ENCODE measurements at places on chromosomes 2 and 18.

DNA sequence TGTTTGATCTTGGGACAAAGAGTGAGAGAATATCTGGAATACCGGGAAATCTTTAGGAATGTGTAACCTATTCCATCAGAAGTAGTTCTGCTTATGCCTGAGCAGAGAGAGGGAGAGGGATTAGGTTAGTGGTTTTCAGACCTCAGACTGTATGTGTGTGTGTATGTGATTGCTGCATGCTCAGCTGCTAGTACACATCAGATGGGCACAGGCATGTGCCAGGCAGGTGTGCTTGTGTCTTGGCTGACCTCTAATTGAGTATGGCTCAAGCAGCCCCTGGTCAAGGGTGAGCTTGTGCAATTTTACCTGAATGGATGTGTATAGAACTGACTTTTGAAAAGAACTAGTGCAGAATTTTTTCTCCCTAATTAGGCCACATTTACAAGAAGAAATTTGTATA is 91.2 kb downstream of the INSIG2 start:
- no peak for DNase-seq

- peak; percentile 1 for DNase-seq
These were observed 63.8 kb downstream of the PDE11A start for GRCh38 chr2:178008636-178009289.

DNA sequence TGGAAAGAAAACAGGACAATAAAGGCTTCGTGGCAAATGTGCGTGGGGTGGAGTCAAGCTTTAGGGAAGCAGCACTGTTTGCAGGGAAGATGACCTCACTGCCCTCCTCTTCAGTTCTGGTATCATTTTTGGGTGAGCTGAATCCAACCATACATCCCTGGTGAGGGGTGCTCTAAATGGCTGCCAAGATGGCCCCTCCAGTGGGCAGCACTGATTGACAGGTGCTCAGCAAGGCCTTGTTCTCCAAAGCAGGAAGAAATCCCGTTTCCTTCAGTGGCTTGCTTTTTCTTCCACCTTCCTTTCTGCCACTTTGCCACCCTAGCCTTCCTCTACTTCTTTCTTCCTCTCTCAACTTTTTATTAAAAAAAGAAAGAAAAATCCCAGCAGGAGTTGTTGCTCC is 132.8 kb upstream of the SP5 start:
- no peak for DNase-seq

- no peak for DNase-seq
These were observed 15.9 kb downstream of the DYM start for GRCh38 chr18:49444581-49444980.

DNA sequence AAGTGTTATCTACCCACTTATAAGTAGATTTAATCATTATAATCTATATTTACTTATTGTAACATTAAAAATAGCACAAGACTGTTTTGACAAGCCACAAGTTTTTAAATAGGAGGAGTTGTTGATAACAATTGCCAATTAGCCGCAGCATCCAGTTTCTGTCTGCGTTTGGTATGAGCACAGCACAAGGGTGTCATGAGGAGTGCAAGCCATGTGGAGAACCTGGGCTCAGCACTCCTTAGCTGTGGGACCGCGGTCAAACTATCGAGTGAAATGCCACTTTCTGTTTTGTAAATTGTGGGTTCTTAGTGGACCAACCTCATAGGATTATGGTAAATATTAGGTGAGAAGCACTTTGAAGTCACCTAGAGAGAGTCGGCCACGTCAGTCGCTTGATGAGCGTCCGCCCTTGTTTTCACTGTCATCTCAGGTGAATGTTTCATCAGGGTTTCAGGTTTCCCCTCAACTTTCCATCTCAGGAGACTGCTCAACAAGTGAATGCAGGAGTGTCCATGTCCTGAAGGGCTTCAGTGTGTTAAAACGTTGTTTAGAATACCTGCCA is 294.5 kb downstream of the ZNF407 start:
- no peak for DNase-seq

- no peak for DNase-seq
These were observed 4.6 kb upstream of the UGT1A5 start for GRCh38 chr2:233707940-233708644.

DNA sequence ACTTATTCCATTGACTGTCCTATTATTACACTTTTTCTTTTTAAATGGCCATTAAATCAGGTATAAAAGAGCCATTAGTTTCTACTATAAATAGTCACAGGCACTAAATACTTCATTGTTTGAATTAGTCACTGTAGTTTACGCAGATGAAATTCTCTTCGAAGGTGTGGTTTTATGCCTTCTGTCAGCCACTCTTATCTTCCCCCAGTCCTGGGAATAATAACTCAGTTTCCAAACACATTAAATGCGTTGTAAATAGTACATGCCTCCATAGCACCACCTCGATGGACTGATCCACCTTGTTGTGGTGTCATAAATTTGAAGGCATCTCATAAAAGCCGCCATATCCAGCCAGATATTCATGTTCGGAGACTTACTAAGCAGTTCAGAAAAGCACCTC is 72.1 kb upstream of the PARD3B start:
- DNase-seq: no peak

- no peak for DNase-seq
These were observed 3.0 kb downstream of the ACOXL start for GRCh38 chr2:110735366-110735765.

DNA sequence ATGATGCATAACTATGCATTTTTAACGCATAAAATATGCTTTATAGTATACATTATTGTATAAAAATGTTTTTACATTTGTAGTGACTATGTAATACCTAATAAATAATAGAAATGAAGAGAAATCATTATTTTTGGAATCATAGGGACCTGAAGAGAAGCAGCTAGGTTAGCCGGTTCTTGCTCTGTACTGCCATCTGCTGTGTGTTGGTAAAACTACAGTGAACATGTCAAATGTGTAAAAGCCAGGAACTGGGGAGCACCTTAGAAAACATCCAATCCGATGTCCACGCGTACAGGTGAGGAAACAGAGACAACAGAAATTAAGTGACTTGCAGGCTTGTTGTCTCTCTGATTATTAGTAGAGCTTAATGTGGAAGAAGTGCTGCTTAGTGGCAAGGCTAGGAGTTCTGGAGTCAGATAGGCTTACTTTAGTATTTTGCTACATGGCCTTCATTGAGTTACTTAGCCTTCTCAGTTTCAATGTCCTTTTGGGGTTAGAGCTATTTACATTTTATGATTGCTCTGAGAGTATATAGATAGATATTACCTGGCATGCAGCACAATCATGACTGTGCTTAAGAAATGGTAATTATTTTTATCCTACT is 386.5 kb downstream of the DLGAP1 start:
- peak; percentile 47 for DNase-seq

DNA sequence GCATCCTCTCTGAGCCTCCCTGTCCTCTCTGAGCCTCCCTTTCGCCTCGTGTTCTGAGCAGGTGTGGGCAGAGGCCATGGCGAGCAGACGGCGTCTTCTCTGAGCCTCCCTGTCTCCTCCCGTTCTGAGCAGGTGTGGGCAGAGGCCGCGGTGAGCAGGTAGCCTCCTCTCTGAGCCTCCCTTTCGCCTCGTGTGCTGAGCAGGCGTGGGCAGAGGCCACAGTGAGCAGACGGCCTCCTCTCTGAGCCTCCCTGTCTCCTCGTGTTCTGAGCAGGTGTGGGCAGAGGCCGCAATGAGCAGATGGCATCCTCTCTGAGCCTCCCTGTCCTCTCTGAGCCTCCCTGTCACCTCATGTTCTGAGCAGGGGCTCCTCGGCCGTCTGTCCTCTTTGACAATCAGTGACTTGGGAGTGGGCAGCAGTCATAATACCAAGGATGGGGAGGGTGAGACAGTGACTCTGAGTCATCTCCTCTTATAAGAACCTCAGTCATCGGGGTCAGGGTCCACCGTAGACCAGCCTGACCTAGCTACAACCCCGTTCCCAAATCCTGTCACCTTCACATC is 395.1 kb upstream of the SALL3 start:
- no peak for DNase-seq

DNA sequence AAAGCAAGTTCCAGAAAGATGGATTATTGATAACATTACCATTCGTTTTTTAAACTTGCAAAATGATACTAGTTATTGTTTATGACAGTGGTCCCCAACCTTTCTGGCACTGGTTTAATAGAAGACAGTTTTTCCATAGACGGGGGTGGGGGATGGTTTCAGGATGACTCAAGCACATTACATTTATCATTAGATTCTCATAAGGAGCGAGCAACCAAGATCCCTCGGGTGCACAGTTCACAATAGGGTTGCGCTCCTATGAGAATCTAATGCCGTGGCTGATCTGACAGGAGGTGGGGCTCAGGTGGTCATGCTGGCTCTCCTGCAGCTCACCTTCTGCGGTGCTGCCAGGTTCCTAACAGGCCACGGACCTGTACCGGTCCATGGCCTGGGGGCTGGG is 86.2 kb downstream of the BCL2 start:
- DNase-seq: no peak

DNA sequence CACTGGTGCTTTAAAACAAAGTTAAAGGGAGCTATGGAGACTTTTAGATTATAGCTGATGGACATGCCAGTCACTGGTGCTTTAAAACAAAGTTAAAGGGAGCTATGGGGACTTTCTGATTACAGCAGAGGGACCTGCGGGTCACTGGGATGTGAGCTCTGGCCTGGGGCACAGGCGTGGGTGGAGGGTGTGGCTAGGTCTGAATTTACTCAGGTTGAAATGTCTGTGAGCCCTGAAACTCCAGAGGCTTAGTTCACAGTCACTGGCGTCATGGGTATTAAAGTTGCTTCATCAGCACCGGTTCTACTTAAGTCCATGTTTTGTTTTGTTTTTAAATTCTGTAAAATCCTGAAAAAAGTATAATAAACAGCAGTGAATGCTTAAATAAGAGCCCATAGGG is 49.0 kb upstream of the TMEM18 start:
- no peak for DNase-seq

DNA sequence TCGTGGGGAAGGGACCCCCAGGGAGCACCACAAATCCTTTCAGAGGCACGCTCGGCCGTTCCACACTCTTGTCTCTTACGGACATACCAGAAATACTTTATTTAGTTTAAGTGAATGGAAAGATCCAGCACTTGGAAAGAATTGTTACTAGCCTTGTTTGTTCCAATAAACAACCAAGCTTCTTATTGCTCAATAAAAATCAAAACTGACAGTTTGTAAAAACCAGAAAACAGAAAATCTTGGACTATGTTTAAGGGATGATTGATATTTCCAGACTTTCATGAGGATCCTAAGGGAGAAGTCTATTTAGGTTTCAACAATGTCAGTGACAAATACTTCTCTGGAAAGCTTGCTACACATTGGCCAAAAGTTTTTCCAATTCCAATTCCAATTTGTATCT is 31.6 kb upstream of the CCBE1 start:
- no peak for DNase-seq

- no peak for DNase-seq
These were observed 54.7 kb upstream of the ARL5A start for GRCh38 chr2:151882786-151883445.

GRCh38 chr2:132589966-132590365 is 80.0 kb downstream of the LYPD1 start:
- no peak for DNase-seq

GRCh38 chr2:239208465-239209180 is 192.2 kb downstream of the HDAC4 start:
- no peak for DNase-seq

- DNase-seq: no peak
These were observed 819.2 kb downstream of the SATB2 start for GRCh38 chr2:198638577-198638976.

DNA sequence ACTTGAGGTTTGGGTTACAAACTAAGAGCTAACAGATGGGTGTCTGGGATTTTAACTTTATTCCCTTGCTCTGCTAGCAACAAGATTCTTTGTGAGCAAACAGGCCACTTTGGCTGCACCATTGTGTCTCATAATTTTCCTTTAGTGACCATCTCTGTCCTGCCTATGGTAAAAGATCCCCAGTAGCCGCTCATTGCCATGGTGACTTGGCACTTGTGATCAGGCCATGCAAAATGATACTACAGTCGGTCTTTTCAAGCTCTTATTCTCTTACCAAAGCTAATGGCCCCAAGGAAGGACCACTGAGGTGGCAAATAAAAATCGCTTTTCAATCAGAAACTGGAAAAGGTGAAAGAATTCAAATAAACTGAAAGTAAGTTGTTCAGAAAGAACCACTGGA is 836.9 kb downstream of the MBD2 start:
- DNase-seq: no peak

DNA sequence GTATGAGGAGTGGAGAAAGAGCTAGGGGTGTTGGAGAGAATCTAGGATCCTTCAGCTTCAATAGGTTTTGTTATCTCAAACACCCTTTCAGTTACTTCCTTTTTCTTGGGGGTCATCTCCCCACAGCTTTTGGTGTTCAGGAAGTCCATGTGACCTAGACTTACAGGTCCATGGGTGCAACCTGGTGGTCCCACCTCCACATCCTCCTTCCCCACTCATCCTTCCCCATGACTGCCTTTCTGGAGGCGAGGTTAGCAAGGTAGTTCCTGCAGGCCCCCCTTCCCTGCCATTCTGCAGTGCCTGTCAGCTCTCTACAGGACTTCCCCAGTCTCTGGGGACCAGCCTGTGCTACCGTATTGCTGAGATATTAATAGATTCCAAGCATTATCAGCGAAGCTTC is 107.6 kb downstream of the TMEM17 start:
- DNase-seq: no peak

GRCh38 chr2:31241625-31242270 is 7.8 kb downstream of the EHD3 start:
- no peak for DNase-seq

- DNase-seq: no peak
These were observed 263.8 kb downstream of the KCNE4 start for GRCh38 chr2:223315813-223316212.

- no peak for DNase-seq
These were observed 306.5 kb upstream of the GULP1 start for GRCh38 chr2:187985195-187985594.

DNA sequence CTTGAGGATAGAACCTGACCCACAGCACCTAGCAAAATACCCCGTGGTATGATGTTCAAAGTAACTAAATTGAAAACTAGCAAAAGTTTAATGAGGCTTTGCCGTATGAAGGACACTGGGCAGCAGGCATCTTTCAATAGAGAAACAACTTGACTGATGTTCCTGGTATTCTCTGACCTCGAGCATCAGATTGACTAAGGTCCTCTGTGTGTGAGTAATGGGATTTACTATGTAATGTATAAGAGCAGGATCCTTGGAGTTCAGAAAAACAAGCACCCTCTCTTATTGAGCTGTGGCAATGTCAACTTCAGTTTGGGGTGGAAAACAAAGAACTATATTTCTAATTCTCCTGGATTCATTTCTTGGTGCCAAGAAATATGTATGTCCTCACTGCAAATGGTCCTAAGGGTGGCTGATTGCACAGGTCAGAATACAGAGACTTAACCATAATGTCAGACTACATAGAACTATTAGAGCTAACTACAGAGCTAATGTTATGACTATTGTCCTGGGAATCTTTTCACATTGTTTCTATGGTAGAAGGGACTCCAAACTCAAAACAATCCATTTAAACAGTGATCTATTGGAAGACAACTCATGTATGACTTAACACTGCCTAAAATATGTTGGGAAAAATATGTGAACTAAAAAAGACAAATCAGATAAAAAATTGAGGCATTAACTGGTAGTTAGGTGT is 4.4 kb downstream of the TNFAIP6 start:
- DNase-seq: no peak

GRCh38 chr2:8334866-8335325 is 347.0 kb upstream of the ID2 start:
- DNase-seq: no peak
